Esophagus squamous epithelium (tissue), 5 donors: ENCODE measurements at places on chromosomes 6 and 20.

DNA sequence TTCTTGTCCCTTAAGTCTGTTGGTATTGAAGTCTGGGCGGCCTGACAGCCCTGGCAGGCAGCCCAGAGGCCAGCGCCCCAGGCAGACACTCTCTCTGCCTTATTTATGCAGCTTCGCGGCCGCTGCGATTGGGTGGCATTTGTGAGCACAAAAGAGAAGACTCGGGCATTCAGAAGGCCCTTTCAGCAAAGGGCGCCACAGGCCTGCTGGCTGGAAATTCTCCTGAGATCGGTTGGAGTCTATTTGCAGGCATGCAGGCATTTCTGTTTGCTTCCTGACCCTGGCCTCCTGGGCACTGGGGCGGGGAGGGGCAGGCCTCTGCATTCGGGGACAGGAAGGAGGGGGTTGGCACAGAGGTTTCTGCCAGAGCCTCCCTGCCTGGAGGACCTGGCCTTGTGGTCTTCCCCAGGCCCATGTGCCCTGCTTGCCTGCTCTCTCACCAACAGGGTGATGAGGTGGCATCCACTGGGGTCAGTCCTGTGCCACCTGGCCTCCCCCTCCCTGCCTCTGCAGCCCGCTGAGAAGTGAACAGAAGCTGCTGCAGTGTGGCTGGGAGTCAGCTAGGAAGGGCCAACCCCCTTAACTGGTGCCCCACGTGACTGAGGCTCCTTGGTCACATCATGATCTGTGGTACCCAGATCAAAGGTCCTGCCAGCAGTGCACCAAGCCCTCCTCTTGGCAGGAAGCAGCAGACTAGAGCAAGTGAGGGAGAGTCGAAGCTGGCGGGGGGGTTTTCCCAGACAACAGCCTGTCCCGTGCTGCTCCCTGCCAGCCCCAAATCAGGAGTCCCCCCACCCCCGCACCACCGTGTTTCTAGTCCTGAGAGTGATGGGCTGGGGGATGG, 16.6 kb upstream of the CCDC167 start:
- H3K36me3 ChIP-seq: no peaks in the 10 kb centered on the region
- peaks cover 25% of the 10 kb centered on the region for H3K4me1 ChIP-seq
- DNase-seq: no peak
- peaks cover 57% of the 10 kb centered on the region for H3K27me3 ChIP-seq
- peak overlapping the region; percentile 39 for H3K27ac ChIP-seq

DNA sequence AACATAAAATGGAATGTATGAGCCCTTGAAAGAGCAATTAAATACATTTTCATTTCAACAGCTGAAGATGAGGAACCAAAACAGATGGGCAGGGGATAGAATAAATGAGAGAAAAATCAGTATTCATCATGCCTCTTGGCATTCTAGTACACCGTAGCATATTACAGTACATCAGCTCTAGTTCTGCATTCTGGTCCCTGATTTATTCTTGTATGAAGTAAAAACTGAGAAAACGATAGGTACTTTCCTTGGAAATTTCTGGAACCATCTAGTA, 349.4 kb downstream of the ARHGAP18 start:
- no peak for DNase-seq
- H3K36me3 ChIP-seq: no peaks in the 10 kb centered on the region
- no peak overlapping the region for H3K27ac ChIP-seq
- H3K27me3 ChIP-seq: no peaks in the 10 kb centered on the region
- no peaks in the 10 kb centered on the region for H3K4me1 ChIP-seq

- H3K27ac ChIP-seq: no peak overlapping the region
- H3K4me3 ChIP-seq: no peak overlapping the region
- DNase-seq: no peak
- H3K36me3 ChIP-seq: no peaks in the 10 kb centered on the region
Measured at GRCh38 chr6:32665661-32666060, 796 bp downstream of the HLA-DQB1 start.

- DNase-seq: no peak
- H3K4me1 ChIP-seq: no peaks in the 10 kb centered on the region
- no peaks in the 10 kb centered on the region for H3K27me3 ChIP-seq
Measured at GRCh38 chr6:52983159-52983848, 11.8 kb downstream of the GSTA4 start.

DNA sequence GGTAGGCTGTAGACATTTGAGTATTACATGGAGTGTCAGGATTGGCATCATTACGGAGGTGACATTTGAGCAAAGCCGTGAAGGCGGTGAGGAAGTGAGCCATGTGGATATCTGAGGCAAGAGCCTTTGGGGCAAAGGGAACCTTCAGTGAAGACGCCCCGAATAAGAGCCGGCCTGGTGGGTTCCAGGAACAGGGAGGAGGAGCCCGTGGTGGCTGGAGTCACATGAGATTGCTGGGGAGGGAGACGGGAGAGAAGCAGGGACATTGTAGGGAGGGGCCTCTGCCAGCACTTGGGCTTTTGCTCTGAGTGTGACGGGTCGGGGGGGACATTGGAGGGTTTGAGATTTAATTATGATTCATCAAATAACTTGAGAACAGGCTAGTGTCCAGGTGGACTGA, 78.3 kb downstream of the PHACTR3 start:
- no peak for DNase-seq
- no peaks in the 10 kb centered on the region for H3K27me3 ChIP-seq
- H3K36me3 ChIP-seq: no peaks in the 10 kb centered on the region
- no peak overlapping the region for H3K27ac ChIP-seq
- H3K4me3 ChIP-seq: no peak overlapping the region
- no peaks in the 10 kb centered on the region for H3K4me1 ChIP-seq

- no peaks in the 10 kb centered on the region for H3K36me3 ChIP-seq
- no peak for DNase-seq
- no peaks in the 10 kb centered on the region for H3K27me3 ChIP-seq
Measured at GRCh38 chr20:1310506-1311190, 18.3 kb downstream of the SDCBP2 start.

DNA sequence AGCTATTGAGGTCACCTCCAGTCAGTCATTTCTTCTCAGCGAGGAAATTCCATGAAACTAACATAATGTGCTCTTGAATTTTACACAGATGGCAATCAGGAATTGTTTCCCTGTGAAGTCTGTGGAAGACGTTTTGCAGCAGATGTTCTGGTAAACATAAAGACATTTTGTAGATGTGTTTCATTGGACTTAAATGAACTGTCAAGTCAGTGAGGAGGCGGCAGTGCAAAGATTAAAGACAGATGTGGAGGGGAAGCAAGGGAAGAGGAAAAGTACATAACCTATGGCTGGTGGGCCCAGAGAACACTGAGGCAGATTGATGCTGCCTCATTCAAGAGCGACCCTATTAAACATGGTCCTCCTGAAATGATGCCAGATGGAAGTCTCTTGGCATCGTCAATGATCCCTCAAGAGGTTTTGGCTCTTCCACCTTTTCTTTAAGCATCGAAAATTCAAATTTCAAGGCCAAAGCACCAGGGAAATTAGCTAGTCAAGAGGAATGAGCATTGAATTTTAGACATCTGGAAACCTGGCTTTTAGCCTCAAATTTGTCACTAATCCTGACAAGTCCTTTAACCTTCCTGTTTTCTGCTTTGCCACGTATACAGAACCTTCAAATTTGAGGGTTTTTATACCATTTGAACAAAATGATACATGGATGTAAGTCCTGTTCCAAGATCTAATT, 20.1 kb downstream of the ZC2HC1B start:
- no peaks in the 10 kb centered on the region for H3K27me3 ChIP-seq
- H3K36me3 ChIP-seq: no peaks in the 10 kb centered on the region
- no peaks in the 10 kb centered on the region for H3K4me1 ChIP-seq
- no peak overlapping the region for H3K27ac ChIP-seq

DNA sequence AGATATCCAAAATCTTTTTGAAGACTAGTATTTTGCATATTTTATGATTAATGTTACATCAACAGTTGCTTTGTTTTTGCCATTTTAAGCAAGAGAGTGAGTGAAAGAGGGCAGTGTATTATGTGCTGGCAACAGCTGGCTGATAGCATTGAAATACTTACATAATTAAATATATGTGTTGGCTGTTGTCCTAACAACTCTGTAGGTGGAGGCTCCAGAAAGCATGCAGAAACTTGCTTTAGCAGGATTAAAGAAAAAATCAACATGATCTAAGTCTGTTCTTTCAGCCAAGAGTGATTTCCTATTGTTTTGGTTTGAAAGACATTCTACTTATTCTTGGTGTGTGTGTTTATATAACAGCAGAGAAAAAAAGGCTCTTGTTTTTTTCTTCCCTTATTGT, 127.5 kb downstream of the CDKAL1 start:
- peak overlapping the region; percentile 68 for H3K27ac ChIP-seq
- no peaks in the 10 kb centered on the region for H3K36me3 ChIP-seq
- H3K4me3 ChIP-seq: no peak overlapping the region
- H3K27me3 ChIP-seq: no peaks in the 10 kb centered on the region

DNA sequence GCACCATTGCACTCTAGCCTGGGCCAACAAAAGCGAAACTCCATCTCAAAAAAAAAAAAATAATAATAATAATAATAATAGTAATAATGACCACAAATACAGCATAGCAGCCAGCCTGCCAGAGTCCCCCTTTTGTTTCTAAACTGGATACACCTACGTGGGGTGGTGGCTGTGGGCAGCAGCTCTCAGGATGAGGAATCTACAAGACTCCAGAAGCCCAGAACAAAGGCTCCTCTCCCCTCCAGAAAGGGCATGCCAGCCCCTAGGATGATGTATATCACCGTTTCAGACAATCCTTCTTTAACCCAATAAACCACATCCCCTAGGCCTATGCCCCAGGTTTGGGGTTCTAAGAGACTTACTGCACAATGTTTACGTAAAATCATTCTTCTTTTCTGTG, 155.9 kb downstream of the QRSL1 start:
- peaks cover 38% of the 10 kb centered on the region for H3K4me1 ChIP-seq
- H3K36me3 ChIP-seq: no peaks in the 10 kb centered on the region
- no peak overlapping the region for H3K27ac ChIP-seq

DNA sequence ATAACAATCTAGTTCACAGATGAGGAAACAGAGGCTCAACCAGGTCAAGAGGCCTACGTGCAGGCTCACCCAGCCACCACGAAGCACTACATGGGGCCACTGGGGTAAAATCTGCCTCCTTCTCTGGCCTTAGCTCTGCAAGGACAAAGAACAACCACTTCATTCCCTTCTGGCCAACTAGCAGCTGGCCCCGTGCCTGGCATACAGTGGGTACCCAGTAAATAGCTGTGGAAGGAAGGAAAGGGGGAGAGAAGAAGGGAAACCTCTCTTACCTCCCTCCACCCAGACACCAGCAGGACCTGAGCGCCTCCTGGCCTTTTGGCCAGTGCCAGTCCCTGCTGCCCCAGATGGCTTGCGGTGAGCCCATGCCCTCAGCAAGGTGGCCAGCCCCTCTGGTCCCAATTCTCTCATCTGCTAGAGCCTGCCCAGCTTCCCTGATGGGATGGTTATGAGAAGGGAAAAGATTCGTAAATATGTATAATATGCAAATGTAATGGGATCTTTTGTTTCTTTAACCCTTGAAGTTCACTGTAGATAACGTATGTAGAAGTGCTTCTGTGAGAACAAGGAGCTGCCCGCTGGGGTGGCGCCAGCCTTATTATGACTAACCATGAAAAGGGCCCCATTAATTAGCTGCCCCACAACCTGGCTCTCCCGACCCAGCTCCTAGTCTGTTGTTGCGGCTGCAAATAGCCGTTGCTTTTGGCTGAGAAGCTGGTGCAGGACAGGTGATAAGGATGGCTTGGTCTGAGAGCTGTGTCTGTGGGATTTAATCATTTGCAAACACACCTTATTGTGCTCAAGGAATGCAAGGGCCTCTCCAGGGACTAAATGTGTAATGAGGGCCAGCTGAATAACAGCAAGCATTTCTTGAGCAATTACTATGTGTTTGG, 62.0 kb downstream of the DLGAP4 start:
- H3K4me3 ChIP-seq: no peak overlapping the region
- no peaks in the 10 kb centered on the region for H3K27me3 ChIP-seq
- no peak overlapping the region for H3K27ac ChIP-seq
- no peak for DNase-seq

- H3K4me3 ChIP-seq: no peak overlapping the region
- H3K27me3 ChIP-seq: no peaks in the 10 kb centered on the region
- peaks cover 6% of the 10 kb centered on the region for H3K36me3 ChIP-seq
Measured at GRCh38 chr6:13358511-13358910, 30.2 kb upstream of the TBC1D7 start.

DNA sequence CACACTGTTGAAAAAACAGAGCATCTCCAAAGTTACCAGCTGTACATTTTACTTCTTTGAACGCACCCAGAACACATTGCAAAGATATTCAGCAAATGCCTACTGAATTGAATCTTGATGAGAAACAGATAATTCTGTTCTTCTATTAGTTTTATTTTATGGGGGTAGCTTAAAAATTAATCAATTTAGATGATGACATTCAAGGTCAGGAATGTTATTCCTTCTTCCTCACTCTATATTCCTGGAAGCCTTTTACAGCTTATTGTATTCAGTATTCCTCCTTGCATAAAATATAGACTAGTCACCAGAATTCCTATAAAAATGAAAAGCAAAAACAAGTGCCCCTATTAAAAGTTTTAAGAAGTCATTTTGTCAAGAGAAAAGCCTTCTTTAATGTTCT, 21.4 kb upstream of the GMDS start:
- H3K36me3 ChIP-seq: peaks cover 38% of the 10 kb centered on the region
- no peaks in the 10 kb centered on the region for H3K27me3 ChIP-seq
- H3K4me3 ChIP-seq: no peak overlapping the region
- H3K4me1 ChIP-seq: no peaks in the 10 kb centered on the region
- H3K27ac ChIP-seq: no peak overlapping the region

DNA sequence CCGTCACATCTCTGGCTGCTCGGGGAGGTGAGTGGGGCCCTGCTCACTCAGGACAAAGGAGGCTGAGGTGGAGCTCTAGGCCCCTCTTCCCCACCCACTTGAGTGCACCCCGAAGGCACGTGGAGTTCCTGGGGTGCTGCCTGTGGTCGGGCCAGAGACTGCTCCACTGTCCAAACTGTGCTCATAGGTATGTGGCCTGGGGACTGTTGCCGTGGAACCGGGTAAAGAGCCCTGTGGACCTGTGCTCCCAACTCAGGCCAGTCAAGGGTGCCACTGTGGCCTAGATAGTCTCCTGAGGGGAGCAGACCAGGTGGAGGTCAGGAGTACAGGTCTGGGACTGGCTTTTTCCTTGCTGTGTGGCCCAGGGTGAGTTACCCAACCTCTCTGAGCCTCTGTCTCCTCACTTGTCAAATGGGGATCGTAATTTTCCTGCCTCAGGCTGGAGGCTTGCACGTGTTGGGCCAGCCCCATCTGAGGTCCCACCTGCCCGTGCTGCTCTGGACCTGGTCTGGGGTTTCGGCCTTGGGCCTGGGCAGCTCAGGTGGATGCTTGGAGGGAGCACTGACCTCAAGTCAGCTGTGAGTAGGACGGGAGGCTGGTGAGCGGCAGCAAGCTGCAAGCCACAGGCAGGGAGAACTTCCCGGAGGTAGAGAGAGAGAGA, 12.4 kb upstream of the NPBWR2 start:
- no peaks in the 10 kb centered on the region for H3K27me3 ChIP-seq
- H3K4me1 ChIP-seq: peaks cover 10% of the 10 kb centered on the region
- no peak overlapping the region for H3K27ac ChIP-seq
- DNase-seq: no peak
- no peak overlapping the region for H3K4me3 ChIP-seq

GRCh38 chr6:33927112-33927511, 123.3 kb upstream of the MLN start:
- H3K4me3 ChIP-seq: no peak overlapping the region
- no peak overlapping the region for H3K27ac ChIP-seq
- H3K36me3 ChIP-seq: no peaks in the 10 kb centered on the region
- no peaks in the 10 kb centered on the region for H3K27me3 ChIP-seq

DNA sequence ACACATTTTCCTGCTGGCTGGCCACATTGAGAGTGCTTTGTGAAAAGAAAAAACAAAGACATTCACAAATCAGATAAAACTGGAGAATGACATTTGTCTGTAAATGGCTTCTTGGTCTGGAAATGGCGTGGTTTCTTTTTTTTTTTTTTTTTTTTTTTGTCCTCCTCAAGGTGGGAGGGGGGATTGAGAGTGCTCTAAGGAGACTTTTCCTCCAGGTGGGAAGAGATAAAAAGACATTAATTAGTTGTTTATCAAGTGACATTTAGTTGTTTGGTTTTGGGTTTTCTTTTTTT, 40.4 kb downstream of the GNAS start:
- H3K4me1 ChIP-seq: peaks cover 20% of the 10 kb centered on the region
- H3K27me3 ChIP-seq: no peaks in the 10 kb centered on the region
- H3K36me3 ChIP-seq: peaks cover 15% of the 10 kb centered on the region
- no peak for DNase-seq
- peak overlapping the region; percentile 88 for H3K4me3 ChIP-seq
